ENCODE measurements at places on chromosomes 4 and X.

DNA sequence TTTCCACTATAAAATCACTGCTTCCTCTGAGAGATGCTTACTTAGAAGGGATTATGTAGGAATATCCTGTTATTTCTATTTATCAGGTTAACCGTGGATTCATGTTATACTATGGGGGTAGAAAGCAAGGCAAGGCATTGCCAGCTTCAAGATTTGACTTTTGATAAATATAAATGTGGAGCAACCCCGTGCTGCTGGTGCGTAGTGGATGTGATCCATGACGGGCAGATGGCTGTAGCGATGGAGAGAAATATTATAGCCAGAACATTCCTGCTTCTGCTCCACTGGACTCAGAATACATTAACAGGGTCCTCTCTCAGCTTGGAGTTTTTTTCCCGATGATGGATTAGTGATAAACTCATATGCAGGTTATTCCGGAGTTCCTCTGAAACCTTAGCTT lies 157.6 kb downstream of the TENM3 start:
- no peak for DNase-seq

GRCh38 chrX:106952988-106953387 lies 32.8 kb downstream of the CLDN2 start:
- DNase-seq = peak; percentile 28

GRCh38 chrX:110001740-110002299 lies 1.1 kb upstream of the TMEM164 start:
- no peak for DNase-seq

- peak; percentile 14 for DNase-seq
Measured at GRCh38 chrX:31038575-31039326, 33.1 kb downstream of the FTHL17 start.

DNA sequence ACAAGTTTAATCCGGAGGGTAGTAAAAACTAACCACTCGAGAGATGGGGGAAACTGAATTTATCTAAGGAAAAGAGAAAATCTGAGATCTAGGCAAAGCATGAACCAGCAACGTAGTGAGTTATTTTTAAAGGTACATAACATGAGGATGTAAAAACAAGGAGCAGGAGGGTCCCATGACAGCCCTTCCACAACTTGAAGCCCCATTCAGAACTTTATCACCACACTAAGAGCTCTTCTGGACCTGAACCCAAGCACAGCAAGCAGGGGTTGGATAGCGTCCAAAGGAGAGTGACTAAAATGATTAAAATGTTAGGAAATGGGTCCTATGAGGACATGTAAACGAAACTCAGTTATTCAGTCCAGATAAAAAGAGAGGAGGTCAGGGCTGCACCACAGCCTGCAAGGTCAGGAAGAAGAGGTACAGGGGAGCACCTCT lies 16.2 kb downstream of the SH3RF1 start:
- DNase-seq = peak; percentile 59

- peak; percentile 12 for DNase-seq
Measured at GRCh38 chr4:92172203-92172602, 131.6 kb upstream of the GRID2 start.

GRCh38 chr4:173052439-173052838 lies 116.2 kb upstream of the GALNT7 start:
- DNase-seq = no peak

- DNase-seq = no peak
Measured at GRCh38 chr4:168685136-168685809, 188.4 kb downstream of the PALLD start.

DNA sequence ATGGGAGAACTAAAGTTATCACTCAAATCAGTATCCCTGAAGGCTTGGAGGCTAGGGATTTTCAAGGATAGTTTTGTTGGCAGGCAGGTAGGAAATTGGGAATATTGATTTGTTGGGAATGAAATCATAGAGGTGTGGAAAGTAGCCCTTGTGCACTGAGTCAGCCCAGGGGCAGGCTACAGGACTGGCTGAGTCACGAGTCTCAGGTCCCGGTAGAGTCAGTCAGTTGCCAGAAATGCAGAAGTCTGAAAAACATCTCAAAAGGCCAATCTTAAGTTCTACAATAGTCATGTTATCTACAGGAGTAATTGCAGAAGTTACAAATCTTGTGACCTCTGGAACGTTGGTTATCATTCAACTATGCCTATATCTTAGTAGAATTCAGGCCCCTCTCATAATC lies 153.1 kb downstream of the GC start:
- peak; percentile 74 for DNase-seq

- peak; percentile 80 for DNase-seq
Measured at GRCh38 chr4:11634283-11634682, 205.6 kb upstream of the HS3ST1 start.

DNA sequence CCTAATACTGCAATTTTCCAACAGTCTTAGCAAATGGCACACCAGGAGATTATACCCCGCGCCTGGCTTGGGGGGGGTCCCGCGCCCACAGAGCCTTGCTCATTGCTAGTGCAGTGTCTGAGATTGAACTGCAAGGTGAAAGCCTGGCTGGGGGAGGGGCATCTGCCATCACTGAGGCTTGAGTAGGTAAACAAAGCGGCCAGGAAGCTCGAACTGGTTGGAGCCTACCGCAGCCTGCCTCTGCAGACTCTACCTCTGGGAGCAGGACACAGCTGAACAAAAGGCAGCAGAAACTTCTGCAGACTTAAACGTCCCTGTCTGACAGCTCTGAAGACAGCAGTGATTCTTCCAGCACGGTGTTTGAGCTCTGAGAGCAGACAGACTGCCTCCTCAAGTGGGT lies 172.8 kb upstream of the NAP1L5 start:
- DNase-seq = no peak

DNA sequence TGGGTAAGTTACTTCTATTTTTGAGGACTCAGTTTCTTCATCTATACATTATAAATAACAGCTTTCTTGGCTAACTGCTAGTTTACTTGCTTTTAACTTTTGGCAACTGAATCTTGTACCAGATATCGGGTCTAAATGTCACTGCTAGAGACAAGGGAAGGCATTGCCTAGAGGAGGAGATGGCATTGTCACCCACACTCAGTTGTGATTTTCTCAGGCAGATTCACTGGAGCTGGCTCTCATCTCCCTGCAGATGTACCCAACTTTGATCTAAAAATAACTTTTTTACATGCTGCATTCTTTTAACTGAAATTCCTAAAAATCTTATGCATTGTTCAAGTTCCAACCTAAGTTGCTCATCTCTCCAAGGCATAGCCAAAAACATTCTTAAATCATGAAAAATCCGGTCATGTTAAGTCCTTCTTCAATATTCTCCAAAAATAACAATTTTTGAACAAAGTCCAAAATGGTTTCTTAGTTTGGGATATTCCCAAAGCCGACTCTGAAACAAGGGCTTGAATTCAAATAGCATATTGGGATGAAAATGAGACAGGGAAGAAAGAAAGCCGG lies 469.0 kb upstream of the BOD1L1 start:
- no peak for DNase-seq

DNA sequence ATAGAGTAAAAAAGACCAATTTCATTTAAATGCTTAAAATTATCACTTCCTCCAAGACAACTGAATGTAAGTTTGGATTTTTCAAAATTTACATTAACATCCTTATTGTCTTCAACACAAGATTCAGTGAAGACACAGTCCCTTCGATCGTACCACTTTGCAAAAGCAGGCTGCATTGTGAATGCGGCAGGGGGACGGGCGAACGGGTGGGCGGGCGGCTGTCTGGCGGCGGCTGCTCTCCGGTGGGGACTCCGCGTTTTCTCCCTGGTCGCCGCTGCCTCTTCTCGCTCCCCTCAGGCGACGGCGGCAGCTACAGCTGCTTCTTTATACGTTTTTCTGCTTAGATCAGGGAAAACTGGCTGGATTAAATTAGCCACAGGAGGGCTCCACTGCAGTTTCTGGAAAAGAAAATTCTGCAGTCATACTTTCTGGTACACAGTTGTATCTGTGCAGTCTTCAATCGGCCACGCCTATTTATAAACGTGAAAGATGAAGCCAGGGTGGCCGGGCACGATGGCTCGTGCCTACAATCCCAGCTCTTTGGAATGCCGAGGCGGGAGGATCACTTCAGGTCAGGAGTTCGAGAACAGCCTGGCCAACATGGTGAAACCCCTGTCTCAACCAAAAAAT lies 33.9 kb upstream of the HPF1 start:
- DNase-seq = peak; percentile 44

DNA sequence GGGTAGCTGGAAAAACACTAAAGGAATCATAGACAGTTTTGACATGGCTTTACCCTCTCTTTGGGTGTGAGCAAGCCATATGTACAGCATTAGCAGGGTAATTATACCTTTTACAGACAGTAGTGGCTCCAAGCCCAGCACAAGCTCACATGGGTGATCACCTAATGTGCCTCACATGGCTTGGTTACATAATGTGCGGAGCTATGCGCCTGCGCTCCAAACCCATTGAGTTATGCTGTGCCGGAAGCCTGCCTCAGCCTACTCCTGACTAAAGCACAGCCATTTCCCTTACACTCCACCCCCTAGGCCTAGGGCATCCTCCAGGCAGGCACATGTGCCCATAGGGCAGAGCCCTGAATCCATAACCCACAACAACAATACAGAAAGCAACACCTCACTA lies 6.5 kb upstream of the TSPAN5 start:
- DNase-seq = no peak

DNA sequence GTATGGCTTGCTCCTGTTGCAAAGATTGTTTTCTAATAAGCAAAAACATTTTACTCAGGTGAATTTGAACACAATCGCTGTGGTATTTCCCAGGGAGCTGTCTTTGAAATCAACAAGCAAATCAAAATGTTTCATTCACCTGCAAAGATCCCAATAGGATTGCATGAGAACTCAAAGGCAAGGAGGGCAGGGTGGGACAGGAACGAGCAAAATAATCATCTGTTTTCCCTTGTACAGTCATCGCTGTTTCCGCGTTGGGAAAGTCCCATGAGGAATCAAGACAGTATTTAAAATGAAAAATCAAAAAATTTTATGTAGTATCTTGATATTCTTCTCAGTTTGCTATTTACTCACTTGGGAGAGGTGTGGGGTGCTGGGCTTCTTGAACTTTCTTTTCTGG lies 198.8 kb downstream of the STIM2 start:
- peak; percentile 52 for DNase-seq

- no peak for DNase-seq
Measured at GRCh38 chr4:6520978-6521377, 48.6 kb upstream of the PPP2R2C start.

- DNase-seq = no peak
Measured at GRCh38 chrX:134685668-134686067, 27.4 kb upstream of the PLAC1 start.

DNA sequence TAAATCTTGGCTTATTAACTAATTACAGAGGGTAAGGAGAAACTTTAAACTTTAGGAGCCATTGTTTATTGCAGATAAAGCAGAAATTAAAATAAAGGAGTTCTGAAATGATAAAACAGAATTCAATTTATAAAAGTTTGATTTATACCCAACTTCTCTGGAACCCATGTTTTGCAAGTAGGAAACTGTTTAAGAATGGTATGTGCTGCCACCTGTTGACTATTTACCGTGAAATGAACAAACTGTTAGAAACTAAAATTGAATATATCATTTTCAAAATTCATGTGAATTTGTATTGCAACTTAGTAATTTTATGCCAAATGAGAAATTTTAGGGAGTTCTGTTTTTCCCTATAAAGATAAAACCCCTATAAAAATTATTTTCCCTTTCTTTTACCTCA lies 11.0 kb upstream of the TBC1D8B start:
- peak; percentile 16 for DNase-seq

DNA sequence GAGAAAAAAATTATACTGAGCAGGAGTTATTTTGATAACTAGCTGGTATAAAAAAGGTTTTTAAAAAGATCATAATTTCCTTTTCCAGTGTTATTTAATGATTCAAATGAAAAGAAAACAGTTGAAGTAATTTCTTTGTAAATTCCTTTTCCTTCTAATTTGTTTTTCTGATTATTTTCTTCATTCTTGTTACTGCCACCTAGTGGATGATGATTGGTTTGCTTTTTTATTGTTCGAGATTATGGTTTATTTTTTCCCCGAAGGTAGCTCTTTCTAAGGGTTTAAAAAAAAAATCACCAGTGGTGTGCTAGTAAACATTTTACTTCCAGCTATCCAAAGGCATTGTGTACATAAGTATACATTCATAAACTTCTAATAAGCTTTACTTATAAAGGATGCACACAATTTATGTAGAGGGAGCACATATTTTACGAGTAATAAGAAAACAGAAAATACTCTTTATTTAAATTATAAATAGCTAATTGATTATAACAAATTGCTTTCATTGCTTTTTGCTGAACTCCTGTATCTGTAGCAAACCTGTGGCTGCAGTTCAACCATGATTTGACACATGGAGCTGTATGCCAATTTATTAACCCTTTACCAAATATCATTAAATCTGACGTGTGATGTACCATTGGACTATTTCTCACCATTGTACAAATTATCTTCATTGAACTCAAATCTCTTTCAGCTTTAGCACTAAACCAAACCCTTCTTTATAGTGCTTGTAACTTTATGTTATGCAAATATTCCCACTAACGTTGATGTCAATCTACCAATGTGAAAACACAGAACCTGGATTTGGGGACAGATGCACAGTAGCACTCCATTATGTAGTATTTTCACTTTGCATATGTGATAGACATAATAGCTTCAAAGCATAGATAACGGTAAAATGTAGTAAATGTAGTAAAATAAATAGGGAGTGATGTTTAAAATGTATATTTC lies 97.8 kb upstream of the ANK2 start:
- peak; percentile 23 for DNase-seq

- DNase-seq = no peak
Measured at GRCh38 chr4:3613967-3614730, 81.9 kb upstream of the LRPAP1 start.

DNA sequence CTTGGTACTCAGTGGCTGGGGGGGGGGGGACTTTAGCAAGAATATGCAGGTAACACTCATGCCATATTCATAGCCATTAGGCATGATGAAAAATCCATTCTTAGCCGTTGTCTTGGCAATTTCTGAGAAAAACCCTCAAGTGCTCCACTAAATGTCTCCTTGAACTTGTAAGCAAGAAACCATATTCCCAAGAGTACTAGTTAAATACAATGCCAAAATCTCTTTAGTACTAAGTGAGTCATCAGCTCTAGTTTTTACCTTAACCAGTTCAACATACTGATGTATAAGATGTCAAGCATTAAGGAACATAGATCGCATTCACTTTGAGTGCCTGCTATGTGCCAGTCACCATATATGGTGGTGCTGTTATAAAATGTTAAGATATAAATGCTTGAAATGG lies 27.5 kb downstream of the UBE2D3 start:
- no peak for DNase-seq

- DNase-seq = peak; percentile 83
Measured at GRCh38 chr4:68865188-68865638, 49.4 kb downstream of the UGT2B10 start.

- peak; percentile 29 for DNase-seq
Measured at GRCh38 chrX:14673236-14673635, 143.9 kb downstream of the GLRA2 start.

GRCh38 chr4:146835096-146835495 lies 110.6 kb downstream of the TTC29 start:
- DNase-seq = no peak

GRCh38 chrX:7263961-7264360 lies 116.0 kb upstream of the PUDP start:
- peak; percentile 86 for DNase-seq

DNA sequence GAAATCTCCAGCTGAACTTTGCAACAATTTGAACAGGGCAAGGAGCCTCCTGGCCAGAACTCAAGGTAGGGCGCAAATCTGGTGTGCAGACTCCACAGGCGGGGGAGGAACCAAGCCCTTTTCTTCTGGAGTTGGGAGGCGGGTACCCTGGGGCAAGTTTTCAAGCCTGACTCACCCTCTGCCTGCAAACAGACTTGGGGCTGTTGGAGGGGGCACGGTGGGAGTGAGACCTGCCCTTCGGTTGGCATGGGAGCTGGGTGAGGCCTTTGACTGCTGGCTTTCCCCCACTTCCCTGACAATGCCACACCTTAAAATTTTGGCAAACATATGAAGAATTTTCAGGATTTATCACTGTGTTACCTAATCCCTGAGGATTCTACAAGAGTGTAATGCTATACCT lies 709.8 kb upstream of the DIAPH2 start:
- peak; percentile 64 for DNase-seq

All from bronchial epithelial cell (primary cell).